ENCODE measurements at places on chromosomes 2 and 18. TPM values are rescaled to one million over a fixed set of nuclear protein-coding genes. Genes with fewer than 3 reads are reported as not detected.

The UGT1A7 gene
- total RNA-seq, result 41.0 TPM

The CHN1 gene
- 166 TPM for total RNA-seq

The ANKRD30BL gene
- total RNA-seq, result 0.36 TPM

The METAP1D gene
- total RNA-seq, result 4.4 TPM

The NYAP2 gene
- total RNA-seq, result 4.8 TPM

The CPLX4 gene
- 1.2 TPM for total RNA-seq

The CTAGE1 gene
- total RNA-seq, result 0.04 TPM

The EML4 gene
- 29.1 TPM for total RNA-seq

Data from motor neuron (in vitro differentiated cells).